ENCODE measurements at places on chromosomes 7 and 10. TPM values are rescaled to one million over a fixed set of nuclear protein-coding genes. Genes with fewer than 3 reads are reported as not detected.
A peak's percentile ranks its signal among the peaks of the same experiment; 100 is the strongest.

CALCR gene
- total RNA-seq = not detected

GRCh38 chr7:145534301-145534700, 582.3 kb upstream of the CNTNAP2 start:
- peak; percentile 58 for DNase-seq

DNA sequence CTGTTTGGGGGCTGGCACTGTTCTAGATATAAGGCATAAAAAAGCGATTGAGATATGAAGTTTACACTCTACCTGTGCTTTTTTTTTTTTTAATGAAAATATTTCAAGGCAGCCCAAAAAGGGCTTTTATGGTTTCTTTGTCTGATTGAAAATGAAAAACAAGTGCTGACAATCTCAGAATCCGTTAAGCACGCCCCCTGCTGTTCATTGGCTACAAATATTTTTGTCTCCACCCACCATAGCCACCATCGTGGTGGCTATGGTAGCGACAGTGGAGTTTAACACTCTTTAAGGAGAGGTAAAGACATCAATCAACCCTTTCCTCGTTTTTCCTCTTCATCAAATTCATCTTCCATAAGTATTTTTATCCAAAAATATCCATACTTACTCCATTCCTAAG, 94.2 kb downstream of the CD36 start:
- peak; percentile 43 for DNase-seq

PRSS1 gene
- total RNA-seq = not detected

DNA sequence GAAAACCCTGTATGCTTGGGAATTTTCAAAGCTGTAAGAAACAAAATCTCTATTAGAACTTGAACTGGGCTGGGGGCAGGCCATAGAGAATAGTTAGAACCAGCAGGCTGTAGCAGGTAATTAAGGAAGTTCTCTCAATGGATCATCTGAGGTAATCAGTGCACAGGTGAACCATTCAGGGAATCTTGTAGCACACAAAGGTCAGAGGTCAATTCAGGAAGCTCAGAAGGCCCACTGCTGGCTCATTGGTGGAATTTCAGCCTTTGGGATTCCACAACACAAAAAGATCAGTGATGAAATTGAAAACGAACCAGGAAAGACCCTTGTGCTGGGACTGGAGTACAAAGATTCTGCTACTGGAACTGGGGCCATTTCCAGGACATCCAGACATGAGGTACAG, 82.0 kb downstream of the TMEM168 start:
- peak; percentile 1 for DNase-seq

DNA sequence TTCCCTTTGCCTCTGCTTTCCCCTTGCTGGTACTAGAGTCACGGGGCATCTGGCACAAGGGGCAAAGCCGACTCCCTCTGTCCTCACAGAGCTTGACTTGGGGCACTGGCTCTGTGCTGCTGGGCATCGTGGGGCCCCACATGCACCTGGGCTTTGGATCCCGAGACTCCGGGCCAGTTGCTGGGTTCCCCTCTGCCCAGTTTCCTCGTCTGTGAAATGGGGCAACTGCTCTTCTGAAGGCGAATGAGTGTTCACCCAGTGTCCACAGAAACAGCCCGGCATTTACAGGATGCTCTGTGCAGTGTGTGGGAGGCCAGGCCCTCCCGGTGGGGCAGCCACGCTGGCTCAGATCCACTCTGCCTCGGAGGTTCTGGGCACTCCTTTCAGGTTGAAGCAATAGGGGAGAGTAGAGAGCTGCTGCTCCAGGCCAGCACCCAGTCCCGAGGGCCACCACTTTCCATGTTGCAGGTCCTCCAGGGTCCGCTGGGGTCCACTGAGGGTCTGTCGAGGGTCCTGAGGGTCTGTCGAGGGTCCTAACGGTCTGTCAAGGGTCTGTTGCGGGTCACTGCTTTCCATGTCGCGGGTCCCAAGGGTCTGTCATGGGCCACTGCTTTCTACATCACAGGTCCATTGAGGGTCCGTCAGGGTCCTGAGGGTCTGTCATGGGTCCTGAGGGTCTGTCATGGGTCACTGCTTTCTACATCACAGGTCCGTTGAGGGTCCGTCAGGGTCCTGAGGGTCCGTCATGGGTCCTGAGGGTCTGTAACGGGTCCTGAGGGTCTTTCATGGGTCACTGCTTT, 103.6 kb downstream of the VIPR2 start:
- DNase-seq = no peak

RAB19 gene
- total RNA-seq = not detected

DNA sequence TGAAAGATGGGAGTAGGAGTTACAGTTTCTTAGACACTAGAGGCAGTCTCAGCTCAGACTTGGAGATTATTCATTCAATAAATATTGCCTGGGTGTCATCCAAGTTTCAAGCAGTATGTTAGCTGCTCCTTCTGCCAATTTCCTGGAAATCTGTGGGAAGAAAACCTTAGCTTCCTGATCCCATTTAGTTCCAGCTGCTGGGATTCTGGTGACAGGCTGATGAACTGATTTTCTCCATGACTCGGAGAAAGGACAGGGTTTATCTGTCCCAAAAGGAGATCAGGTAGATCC, 95.8 kb downstream of the CLEC2L start:
- DNase-seq = peak; percentile 18

- peak; percentile 74 for DNase-seq
Measured at GRCh38 chr7:36487756-36488336, 98.2 kb downstream of the ANLN start.

DNA sequence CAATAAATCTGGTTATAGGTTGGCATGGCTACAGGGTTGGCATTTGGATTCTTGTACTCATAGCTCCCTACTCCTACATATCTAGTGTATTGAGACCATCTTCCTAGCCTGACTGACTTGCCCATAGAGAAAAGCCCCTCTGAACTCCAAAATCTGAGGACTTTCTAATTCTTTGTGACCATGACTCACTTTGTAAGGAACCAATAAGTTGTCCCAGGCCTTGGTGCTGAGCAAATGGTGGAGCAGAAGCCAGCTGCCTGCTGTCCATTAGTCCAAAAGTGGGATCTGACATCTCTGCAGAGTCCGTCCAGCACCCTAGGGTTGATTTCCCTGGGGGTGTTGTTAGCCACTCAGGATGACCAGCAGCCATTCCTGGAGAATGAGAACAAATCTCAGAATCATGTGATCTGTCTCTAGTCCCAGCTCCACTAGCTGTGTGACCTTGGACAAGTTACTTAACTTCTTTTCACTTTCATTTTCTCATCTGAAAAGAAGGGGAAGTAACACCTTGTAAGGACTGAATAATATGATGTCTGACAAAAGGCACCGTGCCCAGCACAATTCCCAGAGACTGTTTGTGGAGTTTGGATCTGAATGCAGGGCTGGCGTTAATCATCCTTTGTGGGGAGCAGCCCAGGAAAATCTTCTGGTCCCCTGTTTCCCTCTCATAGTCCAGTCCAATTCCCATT, 44.1 kb downstream of the MTURN start:
- DNase-seq = no peak

DNA sequence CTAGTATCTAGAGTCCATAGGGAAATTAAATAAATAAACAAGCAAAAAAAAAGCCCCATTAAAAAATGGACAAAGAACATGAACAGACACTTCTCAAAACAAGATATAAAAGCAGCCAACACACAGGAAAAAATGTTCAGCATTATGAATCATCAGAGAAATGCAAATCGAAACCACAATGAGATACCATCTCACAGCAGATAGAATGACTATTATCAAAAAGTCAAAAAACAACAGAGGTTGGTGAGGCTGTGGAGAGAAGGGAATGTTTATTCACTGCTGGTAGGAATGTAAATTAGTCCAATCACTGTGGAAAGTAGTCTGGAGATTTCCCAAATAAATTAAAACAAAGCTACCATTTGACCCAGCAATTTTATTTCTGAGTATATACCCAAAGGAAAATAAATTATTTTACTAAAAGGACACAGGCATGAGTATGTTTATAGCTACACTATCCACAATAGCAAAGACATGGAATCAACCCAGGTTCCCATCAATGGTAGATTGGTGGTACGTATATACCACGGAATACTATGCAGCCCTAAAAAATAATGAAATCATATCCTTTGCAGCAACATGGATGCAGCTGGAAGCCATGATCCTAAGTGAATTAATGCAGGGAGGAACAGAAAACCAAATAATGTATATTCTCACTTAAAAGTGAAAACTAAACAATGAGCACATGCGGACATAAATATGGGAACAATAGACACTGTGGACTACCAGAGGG, 366.5 kb upstream of the SEMA3C start:
- DNase-seq = peak; percentile 34

GRCh38 chr10:43681721-43682120, 33.0 kb upstream of the ZNF32 start:
- DNase-seq = no peak

GRCh38 chr7:118861581-118861980, 637.1 kb downstream of the ANKRD7 start:
- DNase-seq = no peak

DNA sequence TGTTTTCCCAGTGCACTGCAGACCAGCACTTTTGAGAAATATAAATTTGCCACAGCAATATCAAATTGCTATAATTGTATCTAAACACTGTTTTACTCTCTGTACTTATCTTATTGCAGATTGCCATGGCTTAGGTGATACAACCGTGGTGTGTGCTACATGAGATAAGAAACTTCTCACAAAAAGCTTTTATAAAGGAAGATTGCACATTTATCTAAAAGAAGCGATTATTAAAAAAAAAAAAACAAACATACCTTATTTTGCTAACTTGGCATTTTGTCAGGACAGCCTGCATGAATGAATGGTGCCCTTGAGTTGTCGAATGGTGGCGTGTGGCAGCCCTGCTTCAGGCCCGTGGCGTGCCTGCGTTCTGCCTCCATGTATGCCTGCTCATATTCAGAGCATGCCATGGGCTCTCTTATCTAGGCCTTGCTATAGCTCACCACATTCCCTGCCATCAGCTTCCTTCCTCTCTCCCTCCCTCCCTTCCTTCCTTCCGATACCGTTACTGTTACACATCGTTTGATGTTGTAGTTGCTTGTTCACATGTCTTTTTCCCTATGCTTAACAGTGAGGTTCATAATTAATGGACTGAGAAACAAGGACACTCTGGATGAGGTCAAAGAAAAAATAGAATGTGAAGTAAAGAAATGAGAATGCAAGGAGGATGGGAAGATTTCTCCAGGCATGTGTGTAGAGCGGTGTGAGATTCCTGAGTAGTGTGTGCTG, 34.9 kb downstream of the PRKAR2B start:
- no peak for DNase-seq

- DNase-seq = peak; percentile 71
Measured at GRCh38 chr7:28778786-28779185, 179.3 kb downstream of the TRIL start.

DNA sequence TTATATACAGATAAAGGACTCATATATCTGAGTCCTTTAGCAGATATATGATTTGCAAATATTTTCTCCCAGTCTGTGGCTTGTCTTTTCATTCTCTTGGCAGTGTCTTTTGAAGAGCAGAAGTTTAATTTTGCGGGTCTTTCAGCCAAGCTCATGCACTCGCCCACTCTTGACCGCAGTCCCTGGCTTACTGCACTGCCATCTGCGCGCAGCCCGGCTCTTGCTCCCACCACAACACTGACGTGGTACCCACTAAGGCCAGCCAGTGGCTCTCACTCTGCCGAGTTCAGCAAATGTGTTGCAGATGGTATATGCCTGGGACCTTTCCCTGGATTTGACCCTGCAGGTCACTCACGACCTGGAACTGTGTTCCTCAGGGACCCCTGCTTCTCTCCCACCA, 74.3 kb downstream of the CDH23 start:
- no peak for DNase-seq

POLR2J2 gene
- 13.8 TPM for total RNA-seq

DNA sequence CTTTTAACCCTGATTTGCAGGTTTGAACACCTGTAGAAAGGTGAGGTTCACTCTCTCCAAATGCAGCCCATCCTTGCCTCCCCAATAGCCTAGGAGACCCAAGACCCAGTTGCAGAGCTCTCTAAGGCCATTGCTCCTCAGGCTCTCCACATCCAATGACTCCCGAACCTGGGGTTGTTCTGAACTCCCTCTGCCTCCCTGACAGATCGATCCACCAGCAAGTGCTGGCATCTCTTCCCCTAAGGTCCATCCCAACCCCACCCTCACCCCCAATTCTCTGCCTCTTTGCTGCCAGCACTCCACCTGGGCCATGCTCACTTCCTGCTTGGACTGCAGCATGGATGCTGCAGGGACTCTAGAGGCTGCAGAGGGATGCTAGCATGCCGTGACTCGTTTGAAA, 19.3 kb upstream of the FAM170B start:
- no peak for DNase-seq

HYAL4 gene
- total RNA-seq = not detected

DNA sequence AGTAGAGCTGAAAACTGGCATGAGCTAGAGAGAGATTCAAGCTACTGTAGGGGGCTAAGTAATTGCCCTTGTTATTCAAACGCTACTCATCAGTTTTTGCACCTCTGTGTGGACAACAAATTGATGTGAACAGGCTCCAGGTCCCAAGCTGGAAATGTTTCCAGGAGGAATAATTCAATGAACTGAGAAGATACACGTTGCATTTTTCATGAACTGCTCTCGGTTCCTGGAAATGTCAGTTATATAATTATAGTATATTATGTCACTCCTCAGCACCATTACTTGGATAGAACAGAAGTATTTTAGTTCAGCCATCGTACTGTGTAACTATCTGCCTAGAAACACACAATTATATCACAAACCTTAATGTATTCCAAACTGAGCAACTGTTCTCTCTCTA, 65.9 kb upstream of the A1CF start:
- DNase-seq = no peak

DNA sequence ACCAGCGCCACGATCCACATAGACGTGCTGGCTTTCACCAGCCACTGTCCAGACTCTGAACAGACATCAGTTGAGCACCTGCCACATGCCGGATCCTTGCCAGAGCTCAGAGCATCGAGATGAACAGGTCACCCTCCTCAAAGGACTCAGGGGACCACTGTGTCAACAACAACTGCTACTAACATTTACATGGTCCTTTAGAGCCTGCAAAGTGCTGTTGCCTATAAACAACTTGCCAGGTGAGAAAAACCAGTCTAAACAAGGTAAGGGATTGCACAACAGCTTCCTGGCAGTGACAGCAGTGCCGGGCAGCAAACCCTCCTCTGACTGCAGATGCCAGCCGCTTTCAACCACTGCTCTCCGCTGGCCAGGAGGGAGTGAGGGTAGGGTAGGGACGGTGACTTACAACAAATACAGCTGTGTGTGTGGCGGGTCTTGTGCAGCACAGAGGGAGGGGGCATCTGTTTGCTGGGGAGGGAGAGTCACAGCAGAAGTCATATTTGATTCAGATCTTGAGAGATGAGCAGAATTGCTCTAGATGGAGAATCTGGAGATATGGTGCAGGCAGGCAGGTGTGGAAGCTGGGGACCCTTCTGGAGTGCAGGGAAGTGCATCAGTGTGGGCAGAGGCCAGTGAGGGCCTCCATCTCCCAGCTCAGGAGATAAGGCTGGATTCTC, 32.8 kb upstream of the RHEB start:
- DNase-seq = peak; percentile 79
